Stimulated activated CD4-positive, alpha-beta T cell treated with anti-CD3 and anti-CD28 coated beads, Interleukin-1b, Interleukin-23, amount 100 ng/mL, for 1 hour (primary cell): ENCODE measurements at places on chromosomes 6 and 20.

GRCh38 chr20:19120011-19120410, 92.4 kb upstream of the SLC24A3 start:
- no peak for DNase-seq

DNA sequence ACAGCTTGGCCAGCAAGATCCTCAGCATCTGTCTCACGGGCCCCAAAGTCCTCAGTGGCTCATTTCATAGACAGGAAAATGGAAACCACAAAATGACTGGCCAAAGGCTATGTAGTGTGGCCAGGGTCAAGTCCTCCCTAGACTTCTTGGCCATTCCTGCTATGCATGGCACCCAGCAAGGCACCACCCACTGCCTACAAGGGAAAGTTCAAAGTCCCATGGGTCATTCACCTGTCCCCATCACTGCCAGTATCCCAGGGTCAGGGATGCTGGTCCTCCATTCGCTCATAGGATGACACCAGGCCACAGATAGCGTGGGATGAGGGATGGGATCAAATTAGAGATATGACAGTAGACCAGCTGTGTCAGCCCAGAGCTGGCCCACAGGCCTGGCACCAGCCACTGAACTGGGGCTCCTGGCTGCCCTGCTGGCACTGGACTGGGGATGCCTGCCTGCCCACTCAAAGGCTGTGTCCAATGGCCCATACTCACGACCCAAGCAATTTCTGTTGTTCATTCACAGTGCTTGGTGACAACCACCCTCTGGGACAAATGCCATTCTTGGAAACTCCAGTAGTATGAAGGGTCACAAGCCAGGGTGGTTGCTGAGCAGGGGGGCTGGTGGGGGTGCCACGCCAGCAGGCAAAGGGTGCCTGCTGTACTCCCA, 11.6 kb downstream of the ADISSP start:
- no peak for DNase-seq

- no peak for DNase-seq
These were observed 528 bp downstream of the NHSL1 start for GRCh38 chr6:138498629-138499302.

GRCh38 chr6:158908606-158909005, 89.4 kb upstream of the EZR start:
- no peak for DNase-seq
